Activated CD8-positive, alpha-beta memory T cell treated with anti-CD3 and anti-CD28 coated beads for 48 hours (primary cell): ENCODE measurements at places on chromosomes 7 and 10.

DNA sequence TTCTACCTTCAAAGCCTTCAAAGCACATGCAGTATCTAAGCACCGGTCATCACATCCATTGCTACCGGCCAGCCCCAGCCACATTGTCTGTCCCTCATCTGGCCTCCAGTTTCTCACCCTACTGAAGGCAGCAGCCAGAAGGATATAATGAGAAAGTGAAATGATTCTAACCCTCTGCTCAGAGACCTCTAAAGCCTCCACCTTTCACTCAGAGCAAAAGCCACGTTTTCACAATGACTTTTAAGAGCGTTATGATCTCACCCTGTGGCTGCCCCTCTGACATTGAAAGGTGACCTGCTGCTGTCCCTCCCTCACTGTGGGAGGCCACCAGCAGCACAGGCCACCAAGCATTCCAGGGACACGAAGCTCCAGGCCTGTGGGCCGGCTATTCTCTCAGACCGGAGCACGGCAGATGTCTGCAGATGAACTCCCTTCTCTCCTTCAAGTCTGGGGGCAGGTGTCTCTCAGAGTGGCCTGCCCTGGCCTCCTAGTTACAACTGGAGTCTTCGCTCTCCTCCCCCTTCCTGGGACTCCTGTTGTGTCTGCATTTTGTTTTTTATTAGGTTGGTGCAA lies 94.9 kb upstream of the EEPD1 start:
- no peak for DNase-seq

DNA sequence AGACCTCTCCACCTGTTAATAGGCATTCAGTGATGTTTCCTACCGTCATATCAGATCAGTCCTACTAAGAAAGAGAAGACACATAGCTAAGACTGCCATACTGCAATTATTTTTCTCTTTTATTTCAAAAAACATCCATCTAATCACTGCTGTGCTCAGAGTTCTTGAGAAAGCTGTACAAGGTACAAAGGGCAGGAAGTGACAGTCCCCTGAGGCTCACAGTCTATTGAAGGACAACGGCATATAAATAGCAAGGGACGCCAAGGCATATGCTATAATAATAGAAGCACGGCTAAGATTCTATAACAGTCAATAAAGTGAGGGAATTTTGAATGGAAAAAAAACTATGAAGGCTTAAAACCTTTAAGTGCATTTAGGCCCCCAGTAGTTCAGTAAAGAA lies 415.3 kb upstream of the NRP1 start:
- DNase-seq: no peak

GRCh38 chr7:114789871-114790311 lies 132.0 kb upstream of the MDFIC start:
- no peak for DNase-seq

DNA sequence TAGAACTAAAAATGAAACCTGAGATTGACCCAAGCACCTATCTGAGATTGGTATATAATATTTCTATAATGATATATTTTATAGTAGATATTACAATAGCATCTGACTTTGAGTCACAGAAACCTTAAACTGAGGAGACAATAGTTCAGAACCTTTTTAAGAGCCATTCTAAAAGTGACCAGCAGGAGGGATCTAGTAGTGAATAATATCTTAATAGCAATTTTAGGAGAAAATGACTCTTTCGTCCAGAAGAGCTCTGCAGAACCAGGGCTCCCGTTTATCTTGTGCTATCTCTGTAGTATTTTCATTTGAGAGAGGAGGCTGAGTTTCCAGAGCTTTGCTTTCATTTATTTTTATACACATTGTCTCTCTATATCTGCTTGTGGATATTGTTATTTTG lies 68.1 kb downstream of the PODXL start:
- no peak for DNase-seq
